ENCODE measurements at places on chromosomes 12 and 14. TPM values are rescaled to one million over a fixed set of nuclear protein-coding genes. Genes with fewer than 3 reads are reported as not detected.

DNA sequence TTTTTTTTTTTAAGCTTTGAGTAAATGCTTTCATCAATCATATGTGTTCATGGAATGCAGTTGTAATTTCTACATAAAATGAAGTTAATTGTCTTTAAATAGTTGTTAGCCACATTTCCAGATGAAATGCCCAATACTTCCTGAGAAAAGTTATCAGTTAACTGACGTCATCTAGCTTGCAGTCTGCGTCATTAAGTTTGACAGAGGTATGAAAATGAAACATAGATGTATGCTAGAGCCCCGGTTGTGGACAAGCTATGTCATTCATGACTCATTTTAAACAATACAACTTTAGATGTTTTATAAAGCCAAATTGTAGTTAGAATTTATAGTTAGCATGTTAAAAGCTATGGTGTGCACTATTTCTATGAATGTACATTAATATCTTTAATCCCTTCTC is 90.7 kb downstream of the PLEKHA5 start:
- DNase-seq: no peak

- DNase-seq: no peak
These were observed 69.6 kb upstream of the CHST11 start for GRCh38 chr12:104387190-104387589.

GRCh38 chr14:31128601-31129526 is 78.7 kb downstream of the HECTD1 start:
- no peak for DNase-seq

GPR132 gene
- 2.5 TPM for total RNA-seq

NGB gene
- total RNA-seq: 2.7 TPM
